Right ventricle myocardium inferior (tissue), 1 donor: ENCODE measurements at places on chromosomes 2 and 18. TPM values are rescaled to one million over a fixed set of nuclear protein-coding genes. Genes with fewer than 3 reads are reported as not detected.

Gene SPDYA
- total RNA-seq = 0.35 TPM

Gene MC2R
- not detected for total RNA-seq

Gene PTPRM
- 102 TPM for total RNA-seq

- no peak for DNase-seq
Measured at GRCh38 chr2:99808361-99809200, 318.8 kb upstream of the REV1 start.

DNA sequence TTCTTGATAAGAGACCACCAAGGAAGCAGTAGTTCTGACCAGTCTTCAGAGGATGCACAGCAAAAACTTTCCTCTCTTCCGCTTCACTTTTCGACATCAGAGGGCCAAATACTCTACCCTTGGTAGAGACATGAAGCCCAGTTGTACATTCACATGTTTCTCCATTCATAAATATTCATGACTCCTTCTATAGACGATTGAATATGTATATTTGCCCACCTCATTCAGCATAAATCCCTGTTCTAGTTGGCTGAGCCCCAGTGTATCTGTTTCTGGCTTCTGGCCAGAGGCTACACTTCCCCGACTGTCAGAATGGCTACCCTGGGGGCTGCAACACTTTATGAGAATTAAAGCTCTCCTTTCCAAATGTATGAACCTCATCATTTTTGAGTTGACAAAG lies 258.5 kb downstream of the ASXL3 start:
- DNase-seq = no peak

- no peak for DNase-seq
Measured at GRCh38 chr18:55136258-55136657, 177.0 kb upstream of the CCDC68 start.

DNA sequence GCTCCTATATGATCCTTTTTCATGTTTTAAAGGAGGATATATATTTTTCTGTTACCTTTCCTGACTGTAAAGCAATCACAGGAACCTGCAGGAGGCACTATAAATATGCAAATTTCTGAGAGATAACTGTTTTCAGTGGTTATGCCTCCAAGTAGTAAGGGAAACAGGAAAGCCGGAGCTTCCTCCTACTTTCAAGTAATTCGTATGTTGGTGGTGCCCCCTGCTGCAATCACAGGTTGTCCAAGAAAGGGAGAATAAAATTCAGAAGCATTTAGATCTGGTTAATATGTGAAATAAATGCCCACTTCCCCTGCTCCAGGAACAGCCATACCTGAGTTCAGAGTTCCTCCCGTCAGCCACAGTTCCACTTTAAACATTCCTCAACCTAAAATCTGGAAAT lies 12.0 kb upstream of the BCL11A start:
- DNase-seq = no peak

GRCh38 chr2:235009081-235009480 lies 57.3 kb downstream of the SH3BP4 start:
- no peak for DNase-seq

GRCh38 chr18:62091487-62092120 lies 95.3 kb downstream of the PIGN start:
- DNase-seq = no peak

- DNase-seq = no peak
Measured at GRCh38 chr2:179764710-179765109, 96.7 kb downstream of the ZNF385B start.

DNA sequence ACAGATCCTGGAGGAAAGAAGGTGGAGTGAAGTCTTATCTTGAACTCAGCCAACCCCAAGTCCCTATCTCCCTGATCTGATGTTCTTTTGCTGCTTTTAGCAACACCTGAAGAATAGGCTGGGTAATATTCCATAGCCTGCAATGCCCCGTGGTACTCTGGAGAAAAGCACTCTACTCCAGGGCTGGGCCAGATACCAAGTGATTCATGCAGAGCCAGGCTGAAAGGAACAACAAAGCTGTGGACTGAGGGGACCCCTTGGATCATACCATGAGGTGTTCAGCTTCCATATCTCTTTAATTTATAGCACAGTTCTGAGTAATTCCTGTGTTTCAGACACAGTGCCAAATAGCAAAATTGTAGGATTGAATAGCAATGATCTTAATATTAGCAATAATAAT lies 130.6 kb downstream of the NXPH2 start:
- no peak for DNase-seq
